RPMI7951 (cell line): ENCODE measurements at places on chromosomes 12 and 14.

DNA sequence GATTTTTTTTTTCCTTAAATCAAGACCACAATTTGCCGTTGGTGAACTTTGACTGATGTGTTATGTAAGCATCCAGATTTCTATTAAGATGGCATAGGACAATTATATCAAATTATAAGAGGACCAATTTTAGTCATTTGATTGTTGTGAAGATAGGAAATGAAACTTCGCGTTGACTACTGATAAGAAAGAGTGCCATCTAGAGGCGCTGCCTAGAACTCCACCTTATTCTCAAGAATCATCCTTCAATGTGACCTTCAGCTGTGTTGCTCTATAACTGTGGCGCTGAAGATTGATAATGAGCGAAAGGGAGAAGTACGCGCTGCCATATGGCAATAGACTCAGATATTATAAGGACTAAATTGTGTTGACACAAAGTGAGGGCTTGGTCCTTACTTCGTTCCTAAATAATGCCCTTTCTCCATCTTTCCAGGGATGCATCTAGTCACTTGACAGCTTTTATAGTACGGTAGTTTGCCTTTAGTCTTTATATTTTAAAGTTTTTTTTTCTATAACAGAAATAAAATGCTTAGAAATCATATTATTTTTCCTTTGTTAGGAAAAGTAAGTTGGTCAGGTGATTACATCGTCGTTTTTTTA, 350.8 kb upstream of the STXBP6 start:
- DNase-seq = peak; percentile 43

DNA sequence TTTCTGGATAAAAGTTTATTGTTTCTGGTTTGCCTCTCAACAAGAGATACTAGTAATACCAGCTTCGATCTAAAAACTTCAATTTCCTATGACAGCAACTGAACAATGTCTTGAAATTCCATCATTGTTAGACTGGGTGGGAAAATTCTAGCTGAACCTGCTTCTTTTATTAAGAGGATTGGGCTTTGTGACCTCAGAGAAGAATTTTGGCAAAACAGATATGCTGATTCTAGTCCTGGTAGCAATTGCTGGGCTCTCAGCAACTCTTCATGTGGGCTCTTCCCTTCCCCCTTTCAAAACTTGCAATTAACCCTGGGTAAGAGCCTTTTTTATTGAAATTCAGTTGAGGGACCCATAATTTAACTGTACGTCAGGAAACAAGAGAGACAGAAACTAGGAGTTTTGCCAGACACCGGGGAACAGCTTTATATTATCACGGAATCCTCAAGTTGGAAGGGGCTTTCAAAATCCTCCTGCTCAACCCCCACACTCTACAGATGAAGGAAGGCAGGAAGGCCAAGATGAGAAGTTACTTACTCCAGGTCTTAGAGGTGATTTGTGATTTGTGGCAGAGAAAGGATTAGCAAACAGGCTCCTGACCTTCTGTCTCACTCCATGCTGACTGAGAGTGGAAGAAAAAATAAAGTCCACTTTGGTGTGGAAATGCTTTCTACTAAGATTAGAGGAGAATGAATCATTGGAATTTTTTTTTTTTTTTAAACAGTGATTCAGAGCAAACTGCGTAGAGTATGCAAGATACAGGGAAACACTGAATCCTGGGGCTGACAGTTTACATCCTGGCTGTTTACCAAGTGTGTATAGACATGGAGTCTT, 239.0 kb upstream of the ATP2B1 start:
- peak; percentile 90 for DNase-seq

DNA sequence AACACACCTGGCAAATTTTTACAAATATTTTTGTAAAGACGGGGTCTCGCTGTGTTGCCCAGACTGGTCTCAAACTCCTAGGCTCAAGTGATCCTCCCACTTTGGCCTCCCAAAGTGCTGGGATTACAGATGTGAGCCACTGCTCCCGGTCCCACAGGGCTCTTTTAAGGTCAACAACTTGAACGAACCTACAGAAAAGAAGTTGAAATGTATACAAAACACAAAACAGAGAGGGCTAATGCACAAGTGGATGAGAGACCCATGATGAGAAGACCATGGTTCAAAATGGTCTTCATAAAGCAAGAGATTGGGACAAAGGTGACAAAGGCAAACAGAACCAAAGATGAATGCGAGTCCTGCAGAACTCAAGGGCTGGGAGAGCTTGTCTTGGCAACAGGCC, 91.4 kb downstream of the CALM1 start:
- DNase-seq = no peak

DNA sequence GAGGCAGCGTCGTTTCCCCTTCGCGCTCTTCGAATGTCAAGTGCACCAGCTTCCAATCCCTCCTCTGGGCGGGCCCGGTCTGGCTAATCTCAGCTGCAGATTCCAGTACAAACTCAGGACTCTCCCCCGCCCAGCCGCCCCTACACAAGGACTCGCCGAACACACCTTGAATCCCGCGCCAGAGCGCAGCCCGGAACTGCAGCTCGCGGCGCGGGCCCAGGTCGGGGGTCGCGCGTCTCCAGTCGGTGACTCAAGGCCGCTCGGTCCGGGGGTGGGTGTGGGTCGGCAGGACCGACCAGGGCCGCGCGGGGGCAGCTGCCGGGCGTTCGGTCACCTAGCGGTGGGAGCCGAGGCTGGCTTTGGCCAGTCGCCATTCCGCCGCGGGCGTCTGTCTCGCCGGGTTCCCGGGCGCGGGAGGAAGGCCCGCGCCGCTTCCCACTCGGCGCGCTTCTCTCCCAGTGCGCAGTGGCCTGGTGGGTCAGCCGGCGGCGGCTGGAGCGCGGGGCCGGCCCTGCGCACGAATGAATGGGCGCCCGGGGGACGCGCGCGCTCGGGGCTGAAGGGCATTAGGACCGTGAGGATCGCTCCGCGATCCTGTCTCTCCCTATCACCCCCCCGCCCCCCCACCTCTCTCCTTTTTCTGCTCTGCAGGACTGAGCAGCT, at the start of gene GALNT16:
GALNT16 (plus strand) TSS at position 632 of the 663 bp plus-strand sequence. CDS start 133 bp downstream, outside the sequence.
- peak; percentile 13 for DNase-seq

DNA sequence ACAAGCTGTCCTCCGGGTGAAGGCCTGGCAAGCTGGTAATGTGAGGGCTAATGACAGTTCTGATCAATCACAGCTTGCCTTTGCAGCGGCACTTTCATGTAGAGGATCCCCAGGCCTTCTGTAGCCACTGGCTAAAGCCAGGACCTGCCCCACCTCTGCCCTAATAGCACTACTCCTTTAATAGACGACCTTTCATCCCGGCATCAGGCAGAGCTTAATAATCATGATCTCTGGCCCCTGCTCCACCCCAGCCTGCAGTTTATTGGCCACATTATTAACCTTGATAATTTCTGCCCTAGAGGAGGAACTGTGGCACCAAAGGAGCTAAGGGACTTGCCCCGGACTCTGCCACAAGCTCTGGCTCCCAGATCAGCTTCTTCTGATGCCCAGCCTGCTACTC, 142.3 kb upstream of the TBX3 start:
- DNase-seq = no peak

DNA sequence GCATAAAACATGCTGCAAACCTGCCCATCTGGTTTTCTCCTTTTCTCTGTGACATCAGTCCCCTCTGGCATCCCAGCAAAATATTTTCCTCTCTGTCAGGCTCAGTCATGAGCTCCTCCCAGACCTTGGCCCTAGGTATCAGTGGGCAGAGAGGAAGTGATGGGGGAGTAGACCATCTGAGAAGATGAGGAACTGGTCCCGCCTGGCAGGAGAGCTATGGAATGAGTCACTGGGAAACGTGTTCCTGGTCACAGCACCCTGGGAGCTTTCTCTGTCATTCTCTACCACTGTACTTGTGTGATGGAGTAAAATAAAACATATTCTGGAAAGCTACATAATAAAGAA, 5.0 kb upstream of the SRSF9 start:
- peak; percentile 87 for DNase-seq

GRCh38 chr12:34297126-34297789, 275.0 kb downstream of the ALG10 start:
- DNase-seq = no peak
